ENCODE measurements at places on chromosomes 2 and 18. TPM values are rescaled to one million over a fixed set of nuclear protein-coding genes. Genes with fewer than 3 reads are reported as not detected.

Gene RBMS1
- total RNA-seq: 51.0 TPM

Gene PARD3B
- total RNA-seq: 1.2 TPM

Gene CREG2
- total RNA-seq: 9.7 TPM

Gene GBX2
- total RNA-seq: 3.7 TPM

Gene MALL
- total RNA-seq: 130 TPM

Gene MC2R
- not detected for total RNA-seq

Gene SERPINB12
- total RNA-seq: not detected
